Anterior cingulate cortex (tissue), 58 donors: ENCODE measurements at places on chromosomes 1 and 21.
A peak's percentile ranks its signal among the peaks of the same experiment; 100 is the strongest.

DNA sequence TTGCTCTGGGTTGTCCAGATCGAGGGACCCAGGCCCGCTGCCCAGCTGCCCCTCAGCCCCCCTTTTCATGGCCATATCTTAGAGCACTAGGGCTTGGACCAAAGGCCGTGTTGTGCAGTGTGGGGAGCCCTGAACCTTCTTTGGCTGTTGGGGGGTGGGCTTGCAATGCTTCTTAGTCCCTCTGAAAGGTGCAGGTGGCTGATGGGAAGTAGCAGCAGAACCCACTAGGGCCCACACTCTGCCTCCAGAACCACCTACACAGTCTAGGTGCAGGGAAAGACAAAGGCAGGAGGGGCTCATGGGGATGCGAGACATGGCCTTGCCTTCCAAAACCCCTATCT is 2.3 kb upstream of the HPCA start:
- DNase-seq = no peak

DNA sequence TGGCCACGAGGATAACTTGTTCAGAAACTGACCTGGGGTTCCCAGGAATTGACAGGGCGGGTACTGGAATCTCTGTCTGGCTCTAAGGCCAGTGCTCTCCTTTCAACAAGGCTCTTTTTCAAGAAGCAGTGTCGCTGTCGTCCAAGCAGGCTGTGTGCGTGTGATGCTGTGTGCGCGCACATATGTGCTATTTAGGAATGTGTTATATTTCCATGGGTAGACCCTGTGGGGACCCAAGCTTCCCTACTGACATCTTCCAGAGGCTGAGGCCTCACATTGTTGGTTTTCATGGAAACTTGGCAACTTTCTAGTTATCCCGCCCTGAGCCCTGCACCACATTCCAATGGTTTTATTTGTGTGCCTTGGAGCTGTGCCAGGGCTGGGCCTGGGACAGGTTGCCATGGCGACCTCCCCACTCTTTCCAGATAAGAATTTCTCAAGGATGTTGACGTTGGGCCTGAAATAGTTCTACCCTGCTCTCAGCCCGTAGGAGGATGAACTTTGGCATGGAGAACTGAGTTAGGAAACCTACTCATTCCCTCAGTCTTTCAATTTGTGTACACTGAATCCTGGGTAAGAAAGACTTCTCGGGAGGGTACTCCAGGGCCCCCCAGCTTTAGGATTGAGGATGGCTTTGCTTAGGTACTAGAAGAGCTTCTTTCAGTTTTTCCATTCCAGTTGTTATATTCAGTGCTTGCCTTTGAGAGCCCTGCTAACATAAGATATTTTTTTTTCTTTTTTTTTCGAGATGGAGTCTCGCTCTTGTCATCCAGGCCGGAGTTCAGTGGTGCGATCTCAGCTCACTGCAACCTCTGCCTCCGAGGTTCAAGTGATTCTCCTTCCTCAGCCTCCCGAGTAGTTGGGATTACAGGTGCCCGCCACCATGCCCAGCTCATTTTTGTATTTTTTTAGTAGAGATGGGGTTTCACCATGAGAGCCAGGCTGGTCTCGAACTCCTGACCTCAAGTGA is 38.8 kb upstream of the SRSF10 start:
- peak; percentile 65 for DNase-seq

DNA sequence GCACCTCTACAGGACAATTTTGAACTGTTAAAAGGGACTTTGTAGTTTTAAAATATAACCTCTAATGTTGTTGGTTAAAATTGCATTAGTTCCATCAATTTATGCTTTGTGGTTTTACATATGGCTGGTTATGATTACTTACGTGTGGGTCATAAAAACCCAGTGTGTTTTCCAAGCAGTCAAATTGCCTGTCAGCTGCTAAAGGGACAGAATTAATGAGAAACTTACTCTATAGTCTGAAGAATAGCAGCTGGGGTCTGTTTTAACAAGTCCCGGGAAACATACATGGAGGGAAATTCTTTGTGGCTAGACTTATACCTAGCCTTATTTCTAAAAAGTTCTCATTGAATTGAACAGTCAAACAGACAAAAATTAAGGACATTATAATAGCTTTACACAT is 820.9 kb upstream of the ADGRL4 start:
- no peak for DNase-seq

- no peak for DNase-seq
These were observed 482.8 kb upstream of the NCAM2 start for GRCh38 chr21:20515446-20515845.

DNA sequence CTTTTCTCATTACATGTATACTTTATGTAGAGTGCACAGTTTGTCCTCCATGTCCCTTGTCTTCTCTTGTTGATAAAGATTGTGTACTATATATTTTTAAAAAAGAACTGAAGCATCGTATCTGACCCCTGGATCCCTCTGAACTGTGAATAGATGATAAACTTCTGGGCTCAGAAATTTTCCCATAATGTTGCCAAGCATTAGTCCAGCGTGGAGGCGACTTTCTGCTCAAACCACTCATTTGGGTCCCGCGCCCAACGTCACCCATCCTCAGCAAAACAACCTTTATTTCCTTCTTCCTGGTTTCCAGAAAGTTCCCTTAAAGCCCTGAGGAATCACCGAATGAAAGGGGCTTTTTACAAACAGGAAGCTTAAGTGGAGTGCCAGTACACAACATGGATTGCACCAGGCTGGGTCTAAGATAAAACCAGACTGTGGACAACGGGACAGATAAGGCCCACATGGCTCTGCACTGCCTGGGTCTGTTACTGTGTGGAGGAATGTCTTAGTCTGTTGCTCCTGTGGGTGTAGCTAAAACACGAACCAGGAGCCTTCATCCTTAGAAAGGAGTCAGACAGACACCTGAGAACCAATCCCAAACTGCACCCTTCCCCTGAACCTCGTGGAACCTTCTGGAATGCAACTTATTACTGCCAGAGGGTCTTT is 15.6 kb downstream of the EVA1C start:
- DNase-seq = no peak

- no peak for DNase-seq
These were observed 23.7 kb upstream of the NKAIN1 start for GRCh38 chr1:31263408-31263807.

DNA sequence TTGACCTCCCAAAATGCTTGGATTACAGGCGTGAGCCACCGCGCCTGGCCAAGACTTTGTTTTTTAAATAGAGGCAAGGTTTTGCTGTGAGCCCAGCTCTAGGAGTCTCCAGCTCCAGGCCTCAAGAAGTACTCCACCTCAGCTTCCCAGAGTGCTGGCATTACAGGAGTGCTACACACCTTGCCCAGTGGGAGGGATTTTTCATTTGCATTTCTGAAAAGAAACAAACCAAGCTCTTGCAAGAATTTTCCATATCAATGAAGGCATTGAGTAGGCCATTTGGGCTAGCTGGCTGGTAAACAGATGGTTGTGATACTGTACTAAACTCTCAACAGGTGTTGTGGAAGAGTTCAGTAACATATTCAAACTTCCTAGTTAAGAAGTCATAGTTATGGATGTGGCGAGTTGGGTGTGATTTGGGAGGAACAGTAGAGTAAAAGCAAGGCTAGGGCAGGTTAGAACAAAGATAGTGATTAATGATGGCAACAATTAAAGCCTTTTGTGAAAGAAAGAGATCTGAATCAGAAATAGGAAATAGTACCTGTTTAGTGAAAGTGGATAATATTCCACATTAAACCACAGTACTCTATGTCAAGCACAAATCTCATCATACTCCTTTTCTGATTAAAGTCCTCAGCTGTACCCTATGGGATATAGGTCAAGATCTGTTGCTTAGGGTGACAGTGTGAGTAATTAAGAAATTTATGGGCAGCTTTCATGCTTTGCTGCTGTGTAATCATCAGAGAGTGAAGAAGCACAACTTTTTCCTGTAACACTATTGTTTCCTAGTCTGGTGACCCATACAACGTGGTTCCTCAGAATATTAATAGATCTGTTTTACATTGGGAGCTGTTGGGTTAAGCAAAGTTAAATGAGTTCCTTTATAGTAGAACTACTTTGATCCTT is 10.7 kb downstream of the AKIRIN1 start:
- no peak for DNase-seq

- DNase-seq = no peak
These were observed 342.1 kb upstream of the C1orf87 start for GRCh38 chr1:60415696-60416095.

- no peak for DNase-seq
These were observed 105.0 kb downstream of the GALNT2 start for GRCh38 chr1:230172016-230172537.

- no peak for DNase-seq
These were observed 49.6 kb downstream of the MEGF6 start for GRCh38 chr1:3561702-3562101.

DNA sequence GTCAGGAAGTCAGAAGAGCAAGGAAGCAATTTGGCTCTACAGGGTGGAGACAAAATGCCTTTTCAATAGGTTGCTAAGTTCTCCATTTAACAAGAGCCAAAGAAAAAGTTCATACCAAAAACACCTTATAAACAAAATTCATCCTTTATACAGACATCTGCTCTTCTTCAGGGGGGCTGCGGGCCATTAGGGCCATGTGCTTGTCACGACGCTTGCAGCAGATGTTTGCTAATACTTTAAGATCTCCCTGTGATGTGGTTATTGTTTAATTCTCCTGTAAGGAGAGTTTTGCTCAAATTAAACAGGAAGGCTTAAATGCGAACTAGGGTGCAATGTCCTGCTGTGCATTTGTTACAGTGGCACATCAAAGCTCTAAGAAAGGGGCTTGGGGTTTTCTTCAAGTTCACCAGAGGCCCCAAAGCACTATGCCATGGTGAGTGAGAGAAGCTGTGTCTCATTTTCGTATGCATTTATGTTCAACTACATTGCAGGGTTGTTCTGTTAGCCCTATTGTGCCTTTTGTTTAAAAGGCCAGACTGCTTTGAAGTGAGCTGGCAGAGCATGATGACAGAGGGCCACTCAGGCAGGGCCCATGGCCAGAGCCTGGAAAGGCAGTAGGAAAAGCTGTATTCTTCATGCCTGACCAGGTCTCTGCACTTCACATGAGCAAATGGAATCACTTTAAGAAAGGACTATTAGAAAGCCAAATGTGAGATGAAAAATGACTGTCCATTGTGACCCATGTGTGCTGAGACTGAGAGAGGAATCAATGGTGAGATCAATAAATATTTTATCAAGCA is 24.8 kb upstream of the NTPCR start:
- DNase-seq = no peak

- peak; percentile 41 for DNase-seq
These were observed 6.7 kb upstream of the RNASEL start for GRCh38 chr1:182595641-182596240.

- DNase-seq = no peak
These were observed 100.5 kb downstream of the PAX7 start for GRCh38 chr1:18731148-18731547.

DNA sequence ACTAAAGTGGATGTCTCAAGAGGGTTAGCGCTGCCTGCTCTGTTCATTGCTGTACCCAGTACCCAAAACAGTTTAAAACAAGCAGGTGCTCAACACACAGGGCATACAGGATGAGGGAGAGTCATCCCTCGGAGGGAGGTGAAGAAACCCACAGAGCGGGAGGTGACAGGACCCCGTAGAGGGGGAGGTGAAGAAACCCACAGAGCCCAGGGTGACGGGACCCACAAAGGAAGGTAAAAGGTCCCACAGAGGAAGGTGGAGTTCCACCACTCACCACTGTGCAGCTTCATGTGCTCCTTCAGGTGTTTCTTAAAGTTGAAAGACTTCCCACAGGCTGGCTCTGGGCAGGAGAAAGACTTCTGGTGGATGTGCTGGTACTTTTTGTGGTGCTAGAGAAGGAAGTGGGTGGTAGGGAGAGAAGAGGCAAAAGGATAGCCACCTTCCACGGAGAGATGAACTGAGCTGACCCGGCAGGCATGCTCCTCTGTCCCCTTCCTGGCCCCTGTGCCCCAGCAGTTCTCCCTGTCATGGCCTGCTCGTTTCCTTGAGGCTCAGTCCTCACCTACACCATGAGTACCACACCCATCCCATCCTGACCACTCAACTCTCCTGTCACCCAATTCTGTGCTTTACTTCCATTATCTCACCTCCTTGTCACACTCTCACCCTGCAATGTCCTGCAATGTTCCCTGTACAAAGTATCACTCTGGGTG is 5.1 kb downstream of the ZNF692 start:
- no peak for DNase-seq

DNA sequence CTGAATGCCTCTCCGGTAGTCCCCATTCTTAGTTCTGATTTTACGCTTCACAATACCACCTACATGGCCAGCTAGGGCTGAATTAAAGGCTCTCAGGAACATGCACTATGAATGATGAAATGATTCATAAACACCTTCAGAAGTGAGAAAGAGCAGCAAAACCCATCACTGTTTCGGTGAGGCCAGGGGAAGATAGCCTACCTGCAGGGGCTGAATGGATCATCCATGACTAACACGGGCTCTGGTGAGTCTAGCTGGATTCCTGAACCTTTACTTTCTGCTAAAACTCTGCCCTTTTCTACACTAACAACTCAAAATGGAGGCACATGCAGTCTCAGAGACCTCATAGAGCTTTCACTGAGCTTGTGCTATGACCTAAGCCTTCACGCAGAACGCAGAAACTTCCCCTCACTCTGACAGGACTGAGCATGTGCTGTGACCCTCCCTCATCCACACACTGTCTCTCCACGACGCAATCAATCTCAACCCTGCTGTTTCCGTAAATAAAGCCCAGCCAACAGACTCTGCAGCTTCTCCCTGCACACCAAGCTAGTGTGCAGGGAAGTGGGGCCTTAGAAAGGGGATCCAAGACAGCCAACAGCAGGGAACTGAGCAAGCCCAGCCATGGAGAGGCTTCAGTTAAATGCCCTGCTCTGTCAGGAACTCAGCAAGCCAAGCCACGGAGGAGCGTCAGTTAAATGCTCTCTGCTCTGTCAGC is 207.8 kb downstream of the SLC45A1 start:
- peak; percentile 94 for DNase-seq

GRCh38 chr1:147169840-147170674 is 2.2 kb downstream of the PRKAB2 start:
- no peak for DNase-seq

- DNase-seq = no peak
These were observed 51.5 kb upstream of the EDARADD start for GRCh38 chr1:236342403-236343245.

DNA sequence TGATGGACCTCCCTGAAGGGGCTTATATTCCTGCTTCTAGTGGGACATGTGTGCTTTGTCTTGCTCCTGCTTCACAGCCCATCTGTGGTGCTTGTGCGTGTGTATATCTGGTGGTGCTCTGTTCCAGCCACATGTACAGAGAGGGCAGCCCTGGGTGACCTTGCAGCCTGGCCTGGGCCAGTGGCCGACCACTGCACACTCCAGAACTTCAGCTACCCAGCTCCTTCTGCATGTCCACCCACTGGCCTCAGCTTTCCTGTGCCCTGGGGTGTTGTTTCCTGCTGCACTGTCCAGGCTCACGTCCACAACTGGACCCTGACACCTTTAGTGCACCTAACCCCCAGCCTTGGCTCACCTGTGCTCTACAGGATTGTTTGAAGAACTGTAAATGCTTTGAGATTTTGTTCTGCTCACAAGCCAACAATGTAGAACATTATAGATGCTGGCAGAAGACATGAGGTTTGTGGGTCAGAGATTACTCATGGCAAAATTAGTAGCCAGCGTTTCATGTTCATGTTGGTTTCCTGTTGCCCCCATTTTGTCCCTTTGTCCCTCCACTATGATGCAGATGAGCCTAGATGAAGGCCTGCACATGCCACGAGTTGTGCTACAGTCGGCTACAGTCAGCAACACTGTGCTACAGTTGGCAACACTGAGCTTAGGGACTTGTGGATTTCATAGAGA is 5.3 kb upstream of the S100B start:
- no peak for DNase-seq

- no peak for DNase-seq
These were observed 3.7 kb upstream of the SEMA4A start for GRCh38 chr1:156149374-156150332.
